ENCODE measurements at places on chromosomes 2 and 18. TPM values are rescaled to one million over a fixed set of nuclear protein-coding genes. Genes with fewer than 3 reads are reported as not detected.

- no peak for DNase-seq
- H3K4me1 ChIP-seq, result no peaks in the 10 kb centered on the region
- H3K27me3 ChIP-seq, result no peaks in the 10 kb centered on the region
- no peak overlapping the region for H3K4me3 ChIP-seq
These were observed 50.0 kb downstream of the TGIF1 start for GRCh38 chr18:3500016-3500415.

The ATP9B gene
- 14.4 TPM for total RNA-seq

The CNTNAP5 gene
- not detected for total RNA-seq

The TRMT61B gene
- total RNA-seq, result not detected

The PAIP2B gene
- total RNA-seq, result 0.32 TPM

DNA sequence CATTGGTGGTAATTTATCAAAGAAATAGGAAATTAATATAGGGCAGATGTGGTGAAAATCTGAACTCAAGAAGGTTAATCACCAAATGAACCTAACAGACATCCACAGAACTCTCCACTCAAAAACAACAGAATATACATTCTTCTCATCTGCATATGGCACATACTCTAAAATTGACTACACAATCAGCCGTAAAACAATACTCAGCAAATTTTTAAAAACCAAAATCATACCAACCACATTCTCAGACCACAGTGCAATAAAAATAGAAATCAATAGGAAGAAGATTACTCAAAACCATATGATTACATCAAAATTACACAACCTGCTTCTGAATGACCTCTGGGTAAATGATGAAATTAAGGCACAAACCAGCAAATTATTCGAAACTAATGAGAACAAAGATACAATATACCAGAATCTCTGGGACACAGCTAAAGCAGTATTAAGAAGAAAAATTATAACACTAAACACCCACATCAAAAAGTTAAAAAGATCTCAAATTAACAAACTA lies 31.0 kb downstream of the RBM43 start:
- H3K4me1 ChIP-seq, result no peaks in the 10 kb centered on the region
- no peak overlapping the region for H3K27ac ChIP-seq
- H3K4me3 ChIP-seq, result no peak overlapping the region
- H3K27me3 ChIP-seq, result no peaks in the 10 kb centered on the region
- no peak for DNase-seq
- no peaks in the 10 kb centered on the region for H3K36me3 ChIP-seq

- no peak for DNase-seq
- no peak overlapping the region for H3K4me3 ChIP-seq
- H3K4me1 ChIP-seq, result peaks cover 8% of the 10 kb centered on the region
- H3K36me3 ChIP-seq, result no peaks in the 10 kb centered on the region
These were observed 34.5 kb downstream of the INSIG2 start for GRCh38 chr2:118122594-118123281.

DNA sequence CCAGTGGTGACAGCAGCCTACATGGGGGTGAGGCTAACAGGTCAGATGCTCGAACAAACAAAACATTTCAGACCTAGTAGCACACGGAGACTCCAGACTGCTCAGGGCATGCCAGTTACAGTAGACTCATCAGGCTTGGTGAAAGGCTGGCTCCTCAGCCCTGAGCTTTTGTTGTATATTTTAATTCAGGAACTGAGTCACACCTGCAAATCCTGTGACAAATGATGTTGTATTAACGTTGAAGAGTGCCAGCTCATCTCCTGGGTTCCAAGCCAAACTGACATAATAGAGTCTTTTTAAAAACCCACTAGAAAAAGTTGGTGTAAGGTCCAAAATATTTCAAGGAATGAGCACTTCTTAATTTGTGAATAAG lies 65.3 kb downstream of the C1D start:
- no peak for DNase-seq
- H3K36me3 ChIP-seq, result no peaks in the 10 kb centered on the region
- no peak overlapping the region for H3K4me3 ChIP-seq
- no peaks in the 10 kb centered on the region for H3K27me3 ChIP-seq

GRCh38 chr2:95056461-95057459 lies 31.3 kb downstream of the MAL start:
- no peaks in the 10 kb centered on the region for H3K27me3 ChIP-seq
- no peaks in the 10 kb centered on the region for H3K36me3 ChIP-seq
- no peak overlapping the region for H3K27ac ChIP-seq
- peak; percentile 25 for DNase-seq
- H3K4me3 ChIP-seq, result no peak overlapping the region

DNA sequence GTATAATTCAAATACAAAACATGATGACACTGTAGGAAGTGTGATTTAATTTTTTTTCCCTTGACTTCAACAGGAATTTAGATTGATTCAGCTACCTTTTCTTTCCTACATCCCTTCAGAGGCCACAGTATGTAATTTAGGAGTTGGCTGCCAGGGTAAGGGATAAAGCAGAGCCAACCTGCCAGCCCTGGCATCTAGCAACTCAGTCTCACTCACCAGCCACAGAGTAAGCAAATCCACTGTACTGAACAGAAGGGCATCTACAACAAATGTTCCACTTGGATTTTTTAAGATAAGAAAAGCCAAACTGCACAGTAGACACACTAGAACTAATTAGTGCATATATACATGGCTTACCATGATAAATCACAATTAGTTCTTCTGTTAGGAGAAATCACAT lies 54.3 kb upstream of the PEX13 start:
- DNase-seq, result no peak
- H3K36me3 ChIP-seq, result peaks cover 3% of the 10 kb centered on the region
- no peaks in the 10 kb centered on the region for H3K27me3 ChIP-seq

- H3K27me3 ChIP-seq, result no peaks in the 10 kb centered on the region
- no peak overlapping the region for H3K27ac ChIP-seq
- H3K4me3 ChIP-seq, result no peak overlapping the region
- H3K36me3 ChIP-seq, result no peaks in the 10 kb centered on the region
- no peak for DNase-seq
- H3K4me1 ChIP-seq, result no peaks in the 10 kb centered on the region
These were observed 217.8 kb downstream of the SETBP1 start for GRCh38 chr18:44898498-44898897.

The FN1 gene
- 5,098 TPM for total RNA-seq

DNA sequence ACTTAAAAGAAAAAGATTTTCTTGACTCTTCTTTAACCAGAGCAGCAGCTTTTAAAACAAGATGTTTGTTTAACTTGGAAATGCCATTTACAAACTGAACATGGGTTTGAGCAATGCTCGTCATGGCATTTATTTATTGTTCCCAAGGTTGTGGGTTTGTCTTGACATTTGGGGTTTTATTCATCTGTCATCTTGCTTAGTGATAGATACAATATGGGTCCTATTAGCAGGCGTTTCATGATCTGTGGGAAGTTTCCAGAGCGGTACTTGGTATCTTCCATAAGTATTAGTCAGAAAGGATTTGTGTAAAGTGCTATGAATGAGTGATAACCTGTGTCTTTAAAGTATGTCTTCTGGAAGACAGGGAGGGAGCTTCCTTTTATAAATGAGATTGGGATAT lies 29.9 kb upstream of the MGAT5 start:
- no peaks in the 10 kb centered on the region for H3K36me3 ChIP-seq
- no peak for DNase-seq
- no peaks in the 10 kb centered on the region for H3K27me3 ChIP-seq
- no peak overlapping the region for H3K4me3 ChIP-seq

The DSEL gene
- 19.1 TPM for total RNA-seq

- no peak for DNase-seq
- H3K27me3 ChIP-seq, result no peaks in the 10 kb centered on the region
- H3K36me3 ChIP-seq, result no peaks in the 10 kb centered on the region
- H3K27ac ChIP-seq, result no peak overlapping the region
These were observed 571.9 kb upstream of the CNTNAP5 start for GRCh38 chr2:123453046-123453700.

DNA sequence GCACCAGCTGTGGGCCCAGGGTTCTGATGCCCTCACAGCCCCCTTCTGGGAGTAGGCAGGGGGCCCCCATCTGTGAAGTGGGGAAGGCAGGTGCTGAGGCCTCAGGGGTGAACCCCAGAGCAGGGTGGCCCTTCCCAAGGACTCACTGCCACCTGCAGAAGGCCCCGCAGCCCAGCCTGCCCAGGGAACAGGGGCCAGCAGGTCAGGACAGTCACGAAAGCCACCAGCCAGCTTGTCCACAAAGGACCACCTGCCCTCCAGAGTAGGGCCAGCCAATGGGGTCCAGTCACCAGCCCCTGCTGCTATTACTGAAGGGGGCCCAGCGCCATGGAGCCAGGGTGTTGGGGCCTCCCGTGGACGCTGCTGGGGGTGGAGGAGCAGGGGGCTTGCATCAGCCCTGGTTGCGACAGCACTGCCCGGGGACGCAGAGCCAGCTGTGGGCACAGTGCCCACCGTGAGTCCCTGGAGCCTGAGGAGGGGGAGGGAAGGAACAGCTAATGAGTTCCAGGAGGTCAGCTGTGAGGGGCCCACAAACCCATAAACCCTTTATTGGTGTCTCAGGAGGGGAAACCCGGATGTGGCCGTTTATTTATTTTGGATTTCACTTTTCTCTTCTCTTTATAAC lies 11.5 kb upstream of the SNED1 start:
- H3K27me3 ChIP-seq, result no peaks in the 10 kb centered on the region
- H3K27ac ChIP-seq, result peak overlapping the region; percentile 65
- no peak overlapping the region for H3K4me3 ChIP-seq

- no peak overlapping the region for H3K27ac ChIP-seq
- no peaks in the 10 kb centered on the region for H3K36me3 ChIP-seq
- no peak for DNase-seq
- no peaks in the 10 kb centered on the region for H3K27me3 ChIP-seq
- no peak overlapping the region for H3K4me3 ChIP-seq
- no peaks in the 10 kb centered on the region for H3K4me1 ChIP-seq
These were observed 48.2 kb upstream of the PAPOLG start for GRCh38 chr2:60707750-60708371.

DNA sequence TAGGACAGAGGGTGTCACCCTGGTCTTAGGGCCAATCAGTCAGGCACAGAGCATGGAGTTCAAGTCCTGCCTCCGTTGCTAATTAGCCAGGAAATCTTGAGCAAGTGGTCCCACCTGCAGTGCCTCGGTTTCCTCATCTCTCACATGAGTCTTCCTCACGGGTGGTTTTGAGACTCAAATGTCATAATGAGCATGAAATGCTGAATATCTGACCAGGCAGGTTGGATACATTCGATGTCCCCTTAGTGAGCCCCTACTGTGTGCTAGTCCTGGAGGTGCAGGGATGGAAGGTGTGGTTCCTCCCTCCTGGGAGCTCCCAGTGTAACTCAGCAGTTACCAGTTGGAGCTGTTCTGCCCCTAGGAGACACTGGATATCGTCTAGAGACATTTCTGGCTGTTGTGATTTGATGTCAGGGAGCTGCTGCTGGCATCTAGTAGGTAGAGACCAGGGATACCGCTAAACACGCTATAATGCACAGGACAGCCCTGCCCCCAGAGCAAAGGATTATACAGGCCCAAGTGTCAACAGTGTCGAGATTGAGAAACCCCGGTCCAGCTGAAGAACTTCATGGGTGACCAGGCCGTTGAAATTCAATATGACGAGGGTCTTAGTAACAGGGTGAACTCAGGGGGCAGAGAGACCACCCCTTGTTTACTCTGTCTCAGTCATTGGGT lies 118.5 kb upstream of the TWIST2 start:
- H3K4me3 ChIP-seq, result no peak overlapping the region
- no peaks in the 10 kb centered on the region for H3K36me3 ChIP-seq
- peak overlapping the region; percentile 98 for H3K27ac ChIP-seq
- H3K27me3 ChIP-seq, result no peaks in the 10 kb centered on the region
- DNase-seq, result no peak
- peaks cover 36% of the 10 kb centered on the region for H3K4me1 ChIP-seq

- H3K4me3 ChIP-seq, result no peak overlapping the region
- H3K27ac ChIP-seq, result peak overlapping the region; percentile 45
- H3K27me3 ChIP-seq, result no peaks in the 10 kb centered on the region
- H3K4me1 ChIP-seq, result no peaks in the 10 kb centered on the region
- no peak for DNase-seq
These were observed 75.0 kb downstream of the OSBPL1A start for GRCh38 chr18:24322584-24323136.

The WNT10A gene
- not detected for total RNA-seq
